PC-3 (cell line): ENCODE measurements at places on chromosomes 3 and 15. TPM values are rescaled to one million over a fixed set of nuclear protein-coding genes. Genes with fewer than 3 reads are reported as not detected.

Gene CDHR4
- not detected in 2 replicates for total RNA-seq

- H3K27ac ChIP-seq: no peak overlapping the region
- H3K36me3 ChIP-seq: no peaks in the 10 kb centered on the region
- no peak for DNase-seq
- H3K27me3 ChIP-seq: peaks cover 16% of the 10 kb centered on the region; the same call in 1 of the 2 replicates
- no peaks in the 10 kb centered on the region for H3K4me1 ChIP-seq
- no peak overlapping the region for H3K4me3 ChIP-seq
Observed at GRCh38 chr15:81851325-81851724, 194.5 kb downstream of the MEX3B start.

DNA sequence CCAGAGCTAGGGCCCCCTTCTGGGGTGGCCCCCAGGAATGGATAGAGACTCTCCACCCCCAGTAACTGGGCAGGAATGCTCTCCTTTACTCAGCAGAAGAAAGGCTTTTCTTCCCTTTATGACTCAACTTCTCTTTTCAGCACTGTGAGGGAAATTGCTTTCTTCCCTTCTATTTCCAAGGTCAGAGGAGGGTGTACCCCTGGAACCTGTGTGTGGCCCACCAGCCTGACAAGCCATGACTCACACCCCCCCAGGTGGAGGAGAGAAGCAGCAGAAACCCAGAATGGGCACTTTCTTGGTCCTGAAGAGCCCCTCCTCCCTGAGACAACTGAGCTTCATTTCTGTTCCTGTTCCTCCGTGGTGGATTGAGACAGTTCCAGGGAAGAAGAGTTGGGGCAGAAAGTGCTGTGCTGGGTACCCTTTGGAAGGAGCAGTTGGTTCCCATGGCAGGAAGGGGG is 2.7 kb upstream of the ANKRD63 start:
- no peaks in the 10 kb centered on the region for H3K4me1 ChIP-seq
- no peak overlapping the region for H3K27ac ChIP-seq
- no peaks in the 10 kb centered on the region for H3K36me3 ChIP-seq
- no peak overlapping the region for H3K4me3 ChIP-seq
- H3K27me3 ChIP-seq: no peaks in the 10 kb centered on the region

DNA sequence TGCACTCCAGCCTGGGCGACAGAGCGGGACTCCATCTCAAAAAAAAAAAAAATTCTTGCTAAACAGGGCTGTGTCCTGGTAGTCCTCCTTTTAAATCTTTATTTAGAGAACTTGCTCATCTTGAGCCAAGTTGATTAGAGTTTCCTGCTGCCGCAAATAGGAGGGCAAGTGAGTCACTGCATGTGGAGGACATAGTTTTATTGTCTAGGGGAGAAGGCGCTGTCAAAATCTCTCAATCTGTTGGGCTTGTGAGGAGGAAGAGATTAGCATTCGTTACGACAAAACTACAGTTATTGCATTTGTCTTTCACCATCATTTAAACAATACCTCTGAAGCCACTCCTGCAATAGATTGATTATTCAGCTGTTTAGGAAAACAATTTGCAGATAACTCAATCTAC is 11.5 kb downstream of the MUC4 start:
- H3K4me1 ChIP-seq: peaks cover 8% of the 10 kb centered on the region; the same call in 1 of the 2 replicates
- no peaks in the 10 kb centered on the region for H3K36me3 ChIP-seq
- 0 out of 2 replicates have a peak, but pooled peaks cover 5% of the 10 kb centered on the region for H3K27me3 ChIP-seq
- DNase-seq: no peak
- no peak overlapping the region for H3K4me3 ChIP-seq

Gene ZNF385D
- total RNA-seq: 2.9 and 5.9 TPM in 2 replicates

DNA sequence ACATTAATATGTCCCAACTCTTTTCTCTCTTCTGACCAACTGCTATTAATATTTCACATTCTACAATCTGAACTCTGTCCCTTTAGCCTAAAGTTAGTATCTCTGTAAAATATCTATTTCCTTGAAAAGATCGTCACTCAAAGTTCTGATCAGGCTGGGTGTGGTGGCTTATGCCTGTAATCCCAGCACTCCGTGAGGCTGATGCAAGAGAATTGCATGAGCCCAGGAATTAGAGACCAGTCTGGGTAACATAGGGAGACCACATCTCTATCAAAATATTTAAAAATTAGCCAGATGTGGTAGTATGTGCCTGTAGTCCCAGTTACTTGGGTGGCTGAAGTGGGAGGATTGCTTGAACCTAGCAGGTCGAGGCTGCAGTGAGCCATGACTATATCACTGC is 695.6 kb downstream of the MCTP2 start:
- H3K4me3 ChIP-seq: no peak overlapping the region
- H3K27ac ChIP-seq: no peak overlapping the region
- H3K27me3 ChIP-seq: no peaks in the 10 kb centered on the region
- H3K4me1 ChIP-seq: no peaks in the 10 kb centered on the region

GRCh38 chr3:194401346-194401745 is 2.3 kb upstream of the GP5 start:
- H3K4me1 ChIP-seq: no peaks in the 10 kb centered on the region
- no peak overlapping the region for H3K27ac ChIP-seq

GRCh38 chr3:11672363-11672762 is 28.6 kb upstream of the VGLL4 start:
- no peak overlapping the region for H3K27ac ChIP-seq
- no peak overlapping the region for H3K4me3 ChIP-seq
- 0 out of 2 replicates have a peak, but pooled peaks cover 3% of the 10 kb centered on the region for H3K36me3 ChIP-seq
- DNase-seq: peak; percentile 31
